ENCODE measurements at places on chromosomes 13 and 19.
A peak's percentile ranks its signal among the peaks of the same experiment; 100 is the strongest.

DNA sequence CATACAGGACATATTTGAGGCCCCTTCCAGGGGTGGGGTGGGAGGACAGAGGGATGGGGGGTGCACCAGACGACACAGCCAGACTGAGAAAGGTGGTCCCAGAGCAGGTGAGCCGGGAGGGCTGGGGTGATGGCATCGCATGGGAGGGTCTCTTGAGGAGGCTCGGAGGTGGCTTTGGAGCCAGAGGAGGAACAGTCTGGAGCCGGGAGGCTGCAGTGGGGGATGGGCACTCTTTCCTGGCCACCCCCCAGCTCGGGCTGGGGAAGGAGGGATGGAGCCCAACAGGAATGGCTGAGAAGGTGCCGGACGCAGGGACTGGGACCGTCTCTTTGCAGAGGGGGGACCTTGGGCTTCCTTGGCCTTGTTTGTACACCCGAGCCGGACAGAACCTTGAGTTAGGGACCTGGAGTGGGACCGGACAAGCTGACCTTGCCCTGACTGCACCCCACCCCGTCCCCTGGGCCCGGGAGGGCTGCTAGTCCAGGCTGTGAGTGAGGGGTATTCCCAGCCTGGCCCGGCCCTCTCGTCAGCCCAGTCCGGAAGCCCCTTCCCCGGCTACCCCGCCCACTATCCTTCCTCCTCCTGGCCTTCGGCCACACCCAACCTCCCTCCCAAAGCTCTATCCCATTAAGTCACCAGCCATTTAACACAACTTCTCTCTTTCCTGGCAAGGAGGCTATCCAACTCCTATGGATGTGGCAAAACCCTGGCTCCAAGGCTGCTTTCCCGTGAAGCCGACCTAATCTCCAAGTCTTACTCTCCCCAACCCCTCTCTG is 816 bp upstream of the TBXA2R start:
- DNase-seq, result peak; percentile 37

GRCh38 chr13:105353654-105354053 is 1181.8 kb downstream of the EFNB2 start:
- DNase-seq, result no peak

- peak; percentile 53 for DNase-seq
Measured at GRCh38 chr13:41995946-41996345, 35.0 kb upstream of the VWA8 start.

DNA sequence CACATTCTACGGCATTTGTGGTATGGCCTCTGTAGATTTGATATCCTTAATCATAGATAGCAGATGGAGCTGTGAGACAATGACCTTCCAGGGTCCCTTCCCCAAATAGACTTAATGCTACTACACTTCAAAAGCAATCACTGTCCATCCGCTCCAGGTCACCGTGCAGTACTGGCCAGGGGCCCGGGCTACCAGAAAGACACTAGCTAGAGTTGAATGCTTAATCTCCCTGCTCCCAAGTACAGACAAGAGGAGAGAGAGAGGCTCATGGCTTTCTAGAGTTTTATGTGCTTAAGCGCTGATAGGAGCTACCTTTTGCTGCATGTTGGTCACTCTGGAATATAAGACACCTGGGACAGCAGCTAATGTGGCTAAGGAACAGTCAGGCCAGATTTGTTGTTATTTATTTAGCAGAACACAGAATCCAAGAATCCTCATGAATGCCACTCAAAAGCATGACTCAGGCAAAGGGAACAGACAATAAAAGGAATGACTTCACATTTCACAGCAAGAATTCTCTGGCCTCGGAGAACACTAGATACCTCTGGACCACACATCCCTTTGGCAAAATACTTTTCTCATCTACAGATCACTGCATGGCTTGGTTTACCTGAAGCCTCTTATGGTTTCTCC is 165.0 kb downstream of the LACC1 start:
- no peak for DNase-seq

DNA sequence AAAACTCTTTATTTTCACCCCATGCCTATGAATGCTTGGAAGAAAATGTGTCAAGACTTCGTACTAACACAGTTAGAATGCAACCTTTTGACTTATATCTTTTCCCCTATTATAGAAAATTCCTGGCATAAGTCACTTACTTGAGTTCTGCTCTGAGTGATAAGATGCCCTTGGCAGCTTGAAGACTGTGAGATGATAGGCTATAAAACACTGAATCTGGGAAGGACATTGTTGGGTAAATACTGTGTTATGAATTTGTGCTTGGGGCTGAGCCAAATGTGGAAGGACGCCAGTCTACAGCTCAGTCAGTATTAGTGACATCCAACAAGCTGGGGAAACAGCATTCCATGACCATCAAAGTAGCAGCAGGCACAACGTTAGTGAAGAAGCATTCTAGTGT is 368.0 kb upstream of the SGCG start:
- no peak for DNase-seq

DNA sequence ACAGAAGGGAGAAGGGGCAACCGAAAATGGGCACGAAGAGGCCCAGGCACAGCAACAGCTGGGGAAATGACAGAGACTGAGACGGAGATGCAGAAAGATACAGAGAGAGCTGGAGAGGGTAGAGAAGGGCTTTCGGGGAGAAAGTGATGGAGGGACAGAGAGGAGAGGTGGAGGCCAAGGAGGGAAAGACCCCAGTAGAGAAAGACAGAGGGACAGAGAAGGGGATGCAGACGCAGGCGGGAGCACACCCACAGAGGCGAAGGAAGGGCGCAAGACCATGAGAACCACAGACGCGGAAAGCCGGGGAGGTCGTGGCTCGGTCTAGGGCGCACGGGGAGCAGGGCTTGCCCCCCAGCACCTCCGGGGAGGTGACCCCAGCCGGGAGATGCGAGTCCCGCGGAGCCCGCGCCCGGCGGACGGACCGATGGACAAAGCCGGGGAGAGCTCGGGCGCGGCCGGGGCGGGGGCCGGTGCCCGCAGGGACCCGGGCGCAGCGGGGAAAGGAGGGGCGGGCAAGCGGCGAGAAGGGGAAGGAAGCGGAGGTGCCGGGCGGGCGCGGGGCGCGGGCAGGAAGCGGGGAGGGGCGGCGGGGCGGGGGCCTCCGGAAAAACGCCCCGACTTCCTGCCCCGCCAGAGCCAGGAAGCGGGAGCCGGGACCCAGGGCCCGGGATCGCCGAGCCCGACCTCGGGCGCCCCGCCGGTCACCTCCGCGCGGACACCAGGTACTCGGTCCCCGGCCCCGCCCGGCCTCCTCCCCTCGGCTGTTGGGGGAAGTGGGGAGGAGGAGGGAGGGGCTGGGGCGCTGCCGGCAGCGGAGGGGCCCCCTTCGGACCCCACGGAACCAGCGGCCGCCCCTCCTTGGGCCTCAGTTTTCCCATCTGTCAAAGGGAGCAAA is at the start of gene ARHGEF1:
TSS of gene ARHGEF1 (plus strand) at position 617 of the 895 bp plus-strand sequence. CDS start 4,899 bp downstream, outside the sequence.
- no peak for DNase-seq

- no peak for DNase-seq
Measured at GRCh38 chr19:2260341-2260805, 4.2 kb upstream of the JSRP1 start.

- peak; percentile 44 for DNase-seq
Measured at GRCh38 chr13:33487575-33488243, 202.2 kb upstream of the STARD13 start.

DNA sequence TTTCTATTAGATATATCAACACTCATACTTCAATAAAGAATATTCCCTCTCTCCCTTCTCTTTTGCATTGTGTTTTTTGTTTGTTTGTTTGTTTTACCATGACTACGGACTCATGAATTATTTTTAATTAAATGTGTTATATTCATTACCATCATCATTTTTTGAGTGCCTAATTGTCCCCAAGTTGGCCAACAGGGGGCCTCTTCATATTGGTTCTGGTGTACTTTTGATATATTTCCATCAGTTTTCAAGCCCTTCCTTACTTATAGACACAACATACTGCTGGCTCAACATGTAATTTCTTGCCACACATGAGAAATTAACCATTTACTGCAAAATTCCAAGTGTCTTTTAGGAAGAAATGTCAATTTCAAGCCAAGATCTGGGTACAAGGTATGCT is 54.5 kb upstream of the GPC6 start:
- DNase-seq, result no peak

DNA sequence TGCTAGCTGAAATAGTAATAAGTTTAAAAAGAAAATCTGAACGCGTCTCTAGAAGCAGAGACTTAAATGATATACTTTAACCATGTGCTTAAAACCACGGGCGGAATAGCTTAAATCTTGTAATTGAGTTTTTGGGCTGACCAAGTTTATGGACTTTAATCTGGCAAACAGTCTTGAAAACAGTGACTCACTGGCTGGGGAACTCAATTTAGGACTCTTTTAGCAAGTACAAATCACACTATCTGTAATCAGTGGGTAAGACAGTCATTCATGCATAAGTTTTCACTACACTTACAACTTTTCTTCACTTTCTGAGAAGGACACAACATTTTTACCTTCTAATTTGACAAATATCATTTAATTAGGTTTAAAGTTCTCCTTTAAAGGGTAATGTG is 26.8 kb downstream of the ZNF627 start:
- DNase-seq, result peak; percentile 46

DNA sequence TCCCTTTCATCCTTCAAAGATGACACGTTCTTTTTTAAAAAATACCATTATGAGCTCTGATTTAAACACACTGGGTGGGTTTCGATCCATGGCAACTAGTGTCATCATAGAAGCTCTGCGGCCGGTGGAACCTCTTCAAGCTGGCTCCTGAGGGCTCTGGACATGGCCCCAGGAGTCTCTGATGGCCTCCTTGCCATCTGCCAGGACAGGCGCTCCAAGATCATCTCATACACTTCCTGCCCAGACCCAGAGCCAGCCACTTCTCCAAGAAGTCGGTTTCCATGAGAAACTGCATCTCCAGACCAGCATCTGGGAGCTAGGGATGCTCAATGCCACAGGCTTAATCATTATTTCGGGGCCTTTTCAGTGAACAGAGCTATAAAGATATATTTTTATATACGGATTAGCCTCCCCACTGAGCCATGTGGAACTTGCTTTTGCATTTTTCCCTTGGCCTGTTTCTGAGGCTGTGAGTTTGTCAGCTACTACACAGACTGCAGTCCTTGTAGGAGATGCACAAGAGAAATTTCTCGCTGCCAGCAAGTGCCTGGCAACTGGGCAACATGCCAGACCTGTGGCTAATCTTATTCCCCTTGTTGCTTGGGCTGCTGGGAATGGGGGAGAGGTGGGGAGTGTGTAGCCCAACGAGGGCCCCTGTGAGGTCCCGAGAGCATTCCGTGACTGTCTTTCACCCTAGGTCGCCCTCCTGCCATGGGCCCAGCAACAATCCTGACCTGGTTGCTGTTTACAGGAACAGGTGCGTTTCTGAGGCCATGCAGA is 15.9 kb downstream of the SUGP1 start:
- DNase-seq, result no peak

DNA sequence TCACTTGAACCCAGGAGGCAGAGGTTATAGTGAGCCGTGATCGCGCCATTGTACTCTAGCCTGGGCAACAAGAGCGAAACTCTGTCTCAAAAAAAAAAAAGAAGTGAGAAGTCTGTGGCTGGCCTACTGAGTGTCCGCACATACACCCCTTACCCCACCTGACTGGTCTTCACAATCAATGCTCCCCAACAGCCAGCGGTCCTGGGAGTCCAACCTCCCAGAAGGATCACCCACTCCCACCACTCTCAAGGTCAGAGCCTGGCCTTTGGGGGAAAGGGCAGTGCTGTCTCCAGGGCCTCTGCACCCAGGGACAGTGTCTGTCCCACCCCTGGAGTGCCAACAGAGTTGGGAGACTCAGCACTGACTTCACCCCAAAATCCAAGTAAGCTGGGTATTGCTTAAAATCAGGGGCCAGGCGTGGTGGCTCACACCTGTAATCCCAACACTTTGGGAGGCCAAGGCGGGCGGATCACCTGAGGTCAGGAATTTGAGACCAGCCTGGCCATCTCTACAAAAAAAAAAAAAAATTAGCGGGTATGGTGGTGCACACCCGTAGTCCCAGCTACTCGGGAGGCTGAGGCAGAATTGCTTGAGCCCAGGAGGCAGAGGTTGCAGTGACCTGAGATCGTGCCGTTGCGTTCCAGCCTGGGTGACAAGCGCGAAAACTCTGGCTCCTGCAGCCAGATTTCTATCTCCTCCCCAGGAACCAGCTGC is 2.3 kb upstream of the CD320 start:
- DNase-seq, result no peak

GRCh38 chr19:19274146-19274545 is 1.0 kb upstream of the TM6SF2 start:
- DNase-seq, result no peak

DNA sequence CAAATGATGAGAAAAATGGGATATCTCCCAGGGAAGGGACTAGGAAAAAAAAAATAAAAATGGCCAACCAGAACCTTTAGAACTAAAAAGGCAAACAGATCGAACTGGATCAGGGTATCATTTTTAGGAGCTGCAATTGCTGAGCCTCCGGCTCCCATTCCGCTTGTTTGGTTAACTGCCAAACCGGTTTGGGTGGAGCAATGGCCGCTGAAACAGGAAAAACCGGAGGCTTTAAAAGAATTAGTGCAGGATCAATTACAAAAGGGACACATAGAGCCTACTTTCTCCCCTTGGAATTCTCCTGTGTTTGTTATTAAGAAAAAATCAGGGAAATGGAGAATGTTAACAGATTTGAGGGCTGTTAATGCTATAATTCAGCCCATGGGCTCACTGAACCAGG is 12.7 kb upstream of the ZNF443 start:
- no peak for DNase-seq

- DNase-seq, result no peak
Measured at GRCh38 chr13:100443278-100443997, 145.2 kb downstream of the GGACT start.

- DNase-seq, result no peak
Measured at GRCh38 chr13:102273111-102273510, 128.7 kb downstream of the FGF14 start.

DNA sequence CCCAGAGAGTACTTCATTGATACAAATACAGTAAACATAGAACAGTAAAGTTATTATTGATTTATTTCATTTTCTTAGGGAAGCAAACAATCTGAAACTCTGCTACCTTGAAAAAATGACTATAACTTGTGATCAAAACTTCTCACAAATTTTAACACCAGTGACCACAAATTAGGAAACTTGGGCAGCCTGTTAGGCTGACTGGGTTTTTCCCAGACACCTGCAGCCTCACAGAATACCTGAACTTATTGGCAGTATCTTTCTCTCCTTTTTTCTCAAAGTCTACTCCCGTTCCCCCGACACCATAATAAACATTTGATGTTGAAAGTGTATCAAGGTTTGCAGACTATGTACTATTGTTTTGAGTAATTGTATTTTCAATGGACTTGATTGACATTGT is 360.5 kb downstream of the LMO7 start:
- DNase-seq, result no peak

DNA sequence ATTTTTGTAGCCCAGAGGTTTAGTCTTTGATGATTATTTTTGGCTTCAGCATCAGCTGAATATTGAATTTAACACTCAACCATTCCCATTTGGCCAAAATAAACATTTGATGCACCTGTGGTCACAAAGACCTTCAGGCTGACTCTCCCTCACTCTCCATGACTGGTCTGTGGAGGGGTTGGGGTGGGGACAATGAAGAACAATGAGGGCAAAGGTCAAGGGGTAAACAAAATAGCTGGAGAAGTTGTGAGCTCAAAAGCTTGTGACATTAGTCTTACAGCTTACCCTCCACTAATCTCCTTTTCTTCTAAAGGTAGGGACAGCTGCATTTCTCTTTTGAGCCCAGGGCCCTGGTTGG is 86.9 kb downstream of the SLC15A1 start:
- no peak for DNase-seq
